ENCODE measurements at places on chromosomes 16 and 17.

DNA sequence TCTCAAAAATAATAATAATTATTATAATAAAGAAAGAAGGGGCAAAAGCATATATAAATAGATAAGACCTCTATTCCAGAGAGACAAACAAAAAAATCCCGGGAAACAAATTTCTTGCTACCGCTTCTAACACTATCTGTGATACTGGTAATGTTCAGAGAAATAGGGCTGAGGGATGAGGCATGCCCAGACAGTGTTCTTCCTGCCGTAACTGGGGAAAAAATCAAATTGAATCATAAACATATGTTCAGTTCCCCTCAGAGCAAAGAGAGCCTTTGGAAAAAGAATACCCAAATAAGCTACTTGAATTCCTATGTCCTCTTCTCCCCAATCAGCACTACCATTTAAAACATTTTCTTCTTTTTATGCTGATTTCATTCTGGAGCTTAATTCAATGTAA, 688.0 kb downstream of the KCNJ2 start:
- DNase-seq = no peak

GRCh38 chr16:53446090-53446489, 11.8 kb downstream of the RBL2 start:
- no peak for DNase-seq

DNA sequence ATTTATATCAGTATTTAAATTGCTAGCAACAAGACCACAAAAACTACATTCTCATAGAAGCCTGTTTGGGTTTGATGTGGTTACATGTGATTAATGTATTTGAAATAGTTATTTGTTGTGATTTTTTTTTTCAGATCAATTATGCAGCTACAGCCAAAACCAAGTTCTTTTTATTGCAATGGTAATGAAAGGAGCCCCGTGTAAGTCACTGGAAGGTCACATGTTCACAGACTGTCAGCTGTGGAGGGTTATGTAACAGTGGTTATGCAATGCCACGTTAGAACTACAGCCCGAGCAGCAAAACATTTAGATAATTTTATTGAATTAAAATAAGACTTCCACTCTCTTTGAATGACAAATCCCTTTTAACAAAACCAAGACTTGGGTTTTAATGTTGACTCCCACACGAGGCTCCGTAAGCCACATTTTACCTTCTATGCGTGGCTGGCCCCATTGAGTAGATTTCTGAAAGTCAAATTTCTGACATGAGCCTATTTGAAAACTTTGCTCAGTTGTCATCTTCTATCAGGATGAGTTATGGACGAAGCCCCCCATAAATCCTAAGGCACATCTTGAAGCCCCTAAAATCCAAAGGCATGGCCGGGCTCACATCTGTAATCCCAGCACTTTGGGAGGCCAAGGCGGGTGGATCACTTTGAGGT, 41.8 kb upstream of the SEC14L1 start:
- DNase-seq = peak; percentile 15

GRCh38 chr16:11152677-11153331, 103.2 kb downstream of the SOCS1 start:
- DNase-seq = no peak

Data from amygdala (tissue), 56 donors.